ENCODE measurements at places on chromosomes 3 and 15.
A peak's percentile ranks its signal among the peaks of the same experiment; 100 is the strongest.

DNA sequence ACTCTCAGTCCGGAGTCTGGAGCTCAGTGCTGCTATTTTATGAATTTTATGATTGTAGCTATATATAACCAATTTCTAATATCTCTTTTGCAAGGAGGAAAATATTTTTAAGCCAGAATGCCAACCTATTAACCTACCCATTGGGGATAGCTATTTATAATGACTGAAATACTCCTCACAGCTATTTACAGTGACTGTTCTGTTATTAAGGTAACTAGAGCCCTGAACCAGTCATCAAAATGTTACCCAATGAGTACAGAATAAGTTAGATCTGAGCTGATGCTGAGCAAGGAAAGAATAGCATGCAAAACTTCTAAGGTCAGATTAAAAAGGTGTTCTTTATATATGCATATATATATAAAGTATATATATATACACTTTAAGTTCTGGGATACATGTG is 79.6 kb upstream of the PPP2R3A start:
- no peak for DNase-seq

DNA sequence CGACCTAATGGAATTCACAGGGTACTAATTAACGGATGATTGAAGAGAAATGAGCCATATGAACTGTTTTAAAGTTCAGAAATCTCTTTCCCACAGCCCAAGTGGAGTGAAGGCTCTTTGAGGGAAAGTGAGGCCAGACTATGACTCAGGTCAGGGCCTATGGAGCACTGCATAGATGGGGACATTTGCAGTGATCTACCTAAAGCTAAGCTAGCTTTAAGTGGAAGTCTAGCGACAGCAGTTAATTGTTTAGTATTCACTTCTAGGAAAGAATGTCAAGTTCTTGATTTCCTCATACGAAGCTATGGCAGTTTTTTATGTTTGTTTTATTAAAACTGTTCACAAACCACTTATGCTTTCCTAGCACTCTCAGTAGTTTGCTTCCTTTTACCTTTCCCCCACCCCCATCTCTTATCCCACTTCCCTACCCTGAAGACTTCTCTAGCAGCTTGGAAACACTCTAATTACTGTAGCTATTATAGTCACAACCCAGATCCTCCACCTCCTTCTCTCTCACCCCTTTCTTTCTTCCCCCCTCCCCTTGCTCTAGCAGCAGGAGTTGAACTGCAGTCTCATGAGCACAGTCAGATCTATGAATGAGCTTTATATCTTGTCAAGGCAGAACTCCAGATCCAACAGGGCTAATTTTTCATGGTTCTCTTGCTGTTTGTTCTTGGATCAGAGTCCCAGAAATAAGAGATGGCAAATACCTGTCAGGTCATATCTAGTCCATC is 6.2 kb downstream of the ZNF609 start:
- DNase-seq, result no peak

- no peak for DNase-seq
These were observed 2.8 kb downstream of the GPD1L start for GRCh38 chr3:32109256-32109655.

DNA sequence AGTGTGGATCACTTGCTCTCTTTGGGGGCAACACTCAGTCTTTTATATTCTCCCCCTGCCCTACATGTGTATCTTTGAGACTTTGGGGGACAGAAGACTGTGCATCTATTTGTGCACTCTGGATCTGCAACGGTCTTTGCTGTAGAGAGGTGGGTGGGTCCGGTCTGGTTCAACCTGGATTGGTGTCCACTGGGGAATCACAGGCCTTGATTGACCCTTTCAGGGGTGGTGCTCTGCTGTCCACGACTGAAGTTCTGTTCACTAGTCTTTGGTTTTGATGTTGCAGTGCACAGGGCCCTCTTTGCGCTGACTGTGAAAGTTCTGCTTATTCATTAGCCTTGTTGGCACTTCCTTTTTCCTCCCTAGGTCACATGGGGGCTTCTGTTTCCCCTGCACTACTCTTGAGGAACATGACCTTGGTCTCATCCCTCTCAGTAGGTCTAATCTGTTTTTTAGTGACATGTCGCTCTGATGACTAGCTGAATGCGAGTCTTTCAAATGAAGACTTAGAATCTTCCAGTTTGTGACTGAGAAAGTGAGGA is 284.2 kb downstream of the SV2B start:
- no peak for DNase-seq

DNA sequence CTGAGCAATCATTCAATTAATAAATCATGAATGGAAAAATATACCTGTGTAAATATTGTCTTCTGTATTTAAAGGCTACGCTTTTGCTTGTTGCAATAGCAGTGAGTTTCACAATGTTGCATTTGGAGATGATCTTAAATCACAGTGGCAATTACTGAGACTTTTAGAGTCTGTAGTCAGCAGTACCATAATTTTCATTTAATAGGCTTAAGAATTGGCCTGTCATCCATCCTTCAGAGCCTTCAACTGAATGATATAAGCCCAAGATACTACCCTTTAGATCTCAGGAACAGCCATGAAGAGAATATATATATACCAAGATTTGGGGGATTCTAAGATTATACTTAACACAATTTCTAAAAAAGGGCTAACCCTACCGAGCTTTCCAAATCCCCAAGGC is 458.1 kb downstream of the GBE1 start:
- DNase-seq, result no peak

DNA sequence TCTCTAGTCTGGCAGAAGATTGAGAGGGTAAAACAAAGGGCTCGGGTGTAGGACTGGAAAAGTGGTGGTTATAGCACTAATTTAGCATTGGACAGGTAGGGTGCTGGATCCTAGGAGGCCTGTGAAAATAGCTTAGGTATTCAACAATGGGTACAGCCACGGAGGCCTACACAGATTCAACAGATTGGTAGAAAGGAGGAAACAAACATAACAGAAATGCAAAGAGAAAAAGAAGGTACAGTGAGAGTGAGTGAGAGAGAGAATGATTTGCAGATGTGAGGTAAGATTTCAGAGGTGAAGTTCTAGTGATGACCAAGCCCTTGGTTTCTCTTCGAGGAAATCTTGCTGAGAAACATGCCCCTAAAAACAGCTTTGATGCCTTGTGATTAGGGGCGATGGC is 37.9 kb downstream of the ADIPOQ start:
- no peak for DNase-seq

- DNase-seq, result no peak
These were observed 112.2 kb downstream of the FBXL22 start for GRCh38 chr15:63709365-63709764.

GRCh38 chr15:48641416-48641815 is 4.1 kb downstream of the FBN1 start:
- DNase-seq, result no peak

DNA sequence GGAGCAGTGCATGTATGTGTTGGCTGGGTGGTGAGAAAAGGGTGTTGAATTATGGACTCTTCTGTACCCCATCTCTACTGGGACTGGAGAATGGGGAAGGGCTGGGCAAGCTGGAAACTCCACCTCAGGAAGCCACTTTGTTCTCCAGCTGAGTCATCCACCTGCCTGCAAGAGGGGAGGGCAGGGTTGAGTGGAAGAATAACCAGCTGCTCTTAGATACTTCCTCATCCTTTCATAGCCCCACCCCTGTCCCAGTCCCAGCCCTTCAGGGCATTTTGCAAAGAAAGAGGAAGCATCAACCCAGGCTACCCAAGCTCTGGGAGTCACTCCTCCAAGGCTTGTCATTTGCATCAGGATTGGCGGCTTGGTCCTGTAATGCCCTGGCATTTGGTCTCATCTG is 33.1 kb downstream of the RAB11A start:
- no peak for DNase-seq

GRCh38 chr3:14464141-14464465 is 61.7 kb downstream of the SLC6A6 start:
- no peak for DNase-seq

GRCh38 chr3:132456571-132456970 is 39.3 kb downstream of the DNAJC13 start:
- DNase-seq, result no peak

- DNase-seq, result no peak
These were observed at the start of gene FAM219B for GRCh38 chr15:74906450-74907162. Gene FAM219B, minus strand, starts transcription at chr15:74906851. Its CDS starts 51 bp downstream, at chr15:74906800.

DNA sequence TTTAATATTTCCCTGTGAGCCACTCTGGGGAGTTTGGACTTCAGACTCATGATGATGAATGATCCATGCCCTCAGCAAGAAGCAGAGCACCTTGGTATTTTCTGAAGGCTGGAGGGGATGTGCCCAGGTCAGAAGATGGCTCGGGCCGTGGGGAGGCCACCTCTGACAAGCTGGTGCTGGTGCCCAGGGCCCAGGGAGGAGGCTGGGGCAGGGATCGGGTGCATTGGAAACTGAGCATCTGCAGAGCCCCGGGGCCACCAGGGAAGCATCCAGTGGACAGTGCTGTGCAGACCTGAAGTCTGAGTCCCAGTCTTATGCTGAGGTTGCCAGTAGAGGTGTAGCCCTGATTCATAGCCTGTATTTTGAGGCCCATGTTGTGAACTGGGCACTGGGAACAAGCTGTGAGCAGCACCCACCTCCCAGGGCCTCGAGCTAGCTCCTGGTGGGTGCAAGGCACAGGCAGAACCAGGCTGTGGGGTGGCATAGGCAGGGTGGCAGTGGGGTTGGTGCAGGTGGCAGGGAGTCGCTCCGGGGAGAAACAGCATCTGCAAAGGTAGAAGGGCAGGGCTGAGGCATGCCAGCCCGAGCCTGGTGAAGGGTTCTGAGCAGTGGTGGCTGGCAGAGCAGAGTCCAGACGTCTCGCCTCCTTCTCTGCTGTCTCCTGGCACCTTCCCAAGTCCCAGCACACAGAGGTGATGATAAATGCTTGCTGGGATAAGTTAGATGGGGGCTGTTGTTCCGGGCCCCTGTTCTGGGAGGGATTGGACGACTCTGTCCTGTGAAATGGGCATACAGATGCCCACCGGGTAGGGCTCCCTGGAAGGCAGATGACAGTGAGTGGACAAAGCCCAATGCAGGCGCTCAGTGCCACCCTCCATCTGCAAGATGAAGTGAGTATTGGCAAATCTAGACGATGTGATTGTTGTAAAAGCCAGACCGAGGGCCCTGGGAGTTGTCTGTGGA is 10.6 kb downstream of the DNAJB8 start:
- no peak for DNase-seq

GRCh38 chr3:124837730-124838186 is 49.4 kb downstream of the ITGB5 start:
- DNase-seq, result no peak

- DNase-seq, result peak; percentile 78
These were observed 27.2 kb downstream of the AKAP13 start for GRCh38 chr15:85407421-85408269.

GRCh38 chr3:123278446-123278845 is 76.7 kb downstream of the SEC22A start:
- DNase-seq, result no peak

GRCh38 chr3:13655061-13655913 is 106.4 kb downstream of the FBLN2 start:
- no peak for DNase-seq

DNA sequence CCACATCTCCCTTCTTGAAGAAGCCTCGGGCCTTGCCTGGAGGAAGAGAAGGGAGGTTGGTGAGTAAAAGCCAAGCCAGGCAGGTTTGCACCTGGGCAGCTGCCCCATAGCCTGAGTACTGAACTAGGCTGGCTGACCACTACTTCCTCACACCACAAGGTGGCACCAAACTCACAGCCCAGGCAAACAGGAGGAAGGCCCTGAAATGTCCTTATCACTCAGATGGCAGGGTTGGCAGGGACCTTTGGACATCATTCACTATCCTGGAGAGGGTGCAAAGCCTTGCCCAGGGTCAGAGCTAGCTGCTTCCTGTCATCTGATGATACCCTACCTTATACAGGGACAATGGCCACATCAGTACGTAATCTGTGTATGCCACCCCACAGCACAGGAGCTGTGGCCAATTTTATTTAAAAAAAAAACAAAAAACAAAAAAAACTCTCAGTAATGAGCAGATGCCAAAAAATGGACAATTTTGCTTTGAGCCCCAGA is 2.2 kb upstream of the GRAMD2A start:
- no peak for DNase-seq

- no peak for DNase-seq
These were observed 6.4 kb upstream of the CAPN7 start for GRCh38 chr3:15199493-15200105.

DNA sequence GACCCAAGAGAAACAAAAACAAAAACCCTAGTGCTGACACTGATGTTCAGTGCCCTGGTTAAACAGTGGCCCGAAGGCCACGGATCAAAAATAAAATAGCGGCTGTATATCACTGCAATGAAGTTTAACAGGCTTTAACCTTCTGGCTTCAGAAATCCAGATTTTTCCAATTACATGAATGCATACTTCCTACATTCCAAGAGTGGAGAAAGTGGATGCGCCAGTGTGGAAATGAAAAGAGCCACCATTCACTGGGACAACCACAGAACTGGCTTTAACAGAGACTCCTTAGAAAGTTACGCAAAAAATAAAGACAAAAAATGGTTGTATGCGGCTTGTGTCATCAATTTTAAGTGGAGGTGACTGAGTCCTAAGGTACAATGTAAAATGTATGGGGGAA is 522.2 kb downstream of the FHIT start:
- no peak for DNase-seq

GRCh38 chr3:120393243-120393642 is 44.1 kb upstream of the LRRC58 start:
- DNase-seq, result no peak

DNA sequence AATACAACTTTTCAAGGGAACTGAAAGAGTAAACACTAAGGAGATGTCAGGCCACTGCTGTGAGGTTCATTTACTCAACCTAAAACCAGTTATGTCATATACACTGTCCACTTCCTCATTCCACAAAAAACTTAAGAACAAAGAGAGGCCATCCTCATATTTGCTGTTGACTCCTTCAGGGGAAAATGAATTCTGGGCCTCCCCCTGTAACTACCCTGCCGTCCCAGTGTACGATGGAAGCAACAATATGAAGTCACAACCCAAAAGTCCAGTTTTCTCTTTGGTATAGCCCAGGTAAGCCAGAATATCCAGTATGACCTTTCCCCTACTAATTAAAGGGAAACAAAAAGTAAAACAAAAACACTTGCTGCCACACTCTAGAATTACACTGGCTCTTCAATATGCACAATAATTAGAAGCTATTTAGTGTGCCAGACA is 16.2 kb downstream of the CEP152 start:
- DNase-seq, result no peak

- no peak for DNase-seq
These were observed 235.4 kb downstream of the XXYLT1 start for GRCh38 chr3:195035345-195036202.

GRCh38 chr3:130627882-130628281 is 110.9 kb downstream of the COL6A6 start:
- no peak for DNase-seq

DNA sequence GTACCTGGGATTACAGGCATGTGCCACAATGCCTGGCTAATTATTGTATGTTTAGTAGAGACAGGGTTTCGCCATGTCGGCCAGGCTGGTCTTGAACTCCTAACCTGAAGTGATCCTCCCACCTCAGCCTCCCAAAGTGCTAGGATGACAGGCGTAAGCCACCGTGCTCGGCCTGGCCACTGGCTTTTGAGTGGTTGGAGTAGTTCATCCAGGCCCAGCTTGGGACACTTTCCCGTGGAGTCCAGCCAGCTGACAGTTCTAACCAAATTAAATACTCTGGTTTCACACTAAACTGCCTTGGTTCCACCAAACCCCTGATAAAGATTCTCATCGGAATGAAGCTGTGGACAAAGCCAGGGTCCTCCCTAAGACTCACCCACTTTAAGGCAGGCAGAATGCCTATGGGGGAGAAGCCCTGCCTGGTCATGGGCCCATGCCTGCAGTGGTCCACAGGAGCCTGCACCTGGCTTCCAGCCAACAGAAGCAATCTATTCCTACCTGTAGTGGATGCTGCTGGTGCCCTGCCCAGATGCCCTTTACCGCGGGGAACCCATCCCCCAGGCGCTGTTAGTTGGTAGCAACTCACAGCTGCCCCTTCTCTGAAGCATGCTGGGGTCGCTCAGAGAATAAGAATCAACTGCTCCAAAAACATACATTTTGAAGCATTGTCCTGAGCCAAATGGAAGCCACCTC is 5.2 kb upstream of the SLC28A1 start:
- DNase-seq, result no peak
